ENCODE measurements at places on chromosomes 4 and X.

DNA sequence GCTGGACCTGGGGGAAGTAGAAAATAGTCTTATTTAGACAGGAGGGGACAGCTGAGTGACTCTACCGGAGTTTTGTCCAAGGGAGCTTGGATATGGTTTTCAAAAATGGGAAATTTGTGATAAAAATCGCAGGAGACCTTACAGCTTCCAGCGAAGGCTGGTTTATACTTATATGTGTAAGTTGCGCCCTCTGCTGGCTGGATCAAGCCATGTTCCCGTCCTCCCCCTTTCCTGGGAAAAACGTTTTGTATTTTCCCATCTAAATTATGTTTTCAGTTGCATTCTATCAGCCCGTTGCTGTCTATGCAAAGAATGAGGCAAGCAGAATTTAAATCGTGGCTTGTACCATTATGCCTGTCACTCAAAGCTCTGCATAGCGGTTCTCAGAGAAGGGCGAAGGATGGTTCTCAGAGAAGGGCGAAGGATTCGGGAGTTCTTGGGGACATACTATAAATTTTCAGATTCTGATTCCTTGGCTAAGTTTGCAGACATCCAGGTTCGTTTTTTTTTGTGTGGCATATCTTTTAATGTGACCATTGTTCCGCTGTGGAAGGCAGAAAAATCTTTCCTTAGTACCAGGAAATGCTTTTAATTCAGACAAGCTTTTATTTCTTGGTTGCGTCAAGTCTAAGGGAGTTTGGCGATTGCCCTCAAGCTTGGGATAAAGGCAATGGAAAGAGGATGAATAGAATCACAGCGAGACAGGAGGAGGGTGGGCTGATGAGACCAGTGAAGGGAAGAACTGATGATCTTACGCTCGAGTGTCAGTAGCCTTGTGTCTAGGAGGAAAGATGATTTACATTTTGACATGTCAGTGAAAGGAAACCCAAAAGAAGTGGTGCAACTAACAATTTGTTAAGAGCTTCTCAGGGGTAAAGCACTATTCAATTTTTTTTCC lies 128.5 kb upstream of the ARX start:
- peak; percentile 81 for DNase-seq

DNA sequence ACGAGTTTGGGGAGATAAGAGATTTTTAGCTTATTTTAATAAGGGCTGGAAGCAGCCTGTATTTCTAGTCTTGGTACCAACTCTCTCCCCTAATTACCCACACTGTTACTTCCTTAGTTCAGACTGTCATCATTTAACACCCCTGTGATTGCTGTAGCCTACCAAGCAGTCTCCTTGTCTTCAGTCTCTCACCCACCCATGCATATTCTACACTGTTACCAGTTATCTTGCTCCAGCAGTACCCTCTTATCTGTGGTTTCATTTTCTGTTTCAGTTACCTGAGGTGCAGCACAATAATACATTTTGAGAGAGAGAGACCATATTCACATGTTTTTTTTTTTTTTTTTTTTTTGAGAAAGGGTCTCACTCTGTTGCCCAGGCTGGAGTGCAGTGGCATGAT lies 80.2 kb downstream of the DIAPH2 start:
- DNase-seq: no peak

DNA sequence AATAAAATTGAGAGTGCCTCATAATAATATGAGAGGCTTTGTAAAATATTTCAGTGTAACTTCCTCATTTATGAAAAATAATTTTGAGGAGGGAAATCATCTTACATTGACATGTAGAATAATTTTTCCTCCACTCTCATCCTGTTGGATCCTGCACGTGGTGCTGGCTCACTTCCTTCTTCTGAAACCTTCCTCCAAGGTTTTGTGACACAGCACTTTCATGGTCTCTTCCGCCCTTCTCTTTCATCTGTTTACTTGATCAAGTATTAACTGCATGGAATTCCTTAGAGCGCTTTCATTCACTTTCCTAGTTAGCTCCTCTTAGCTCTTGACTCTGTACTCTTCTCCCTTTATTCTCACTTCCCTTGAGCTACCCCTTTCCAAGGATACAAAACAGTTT lies 246.5 kb downstream of the RAPGEF2 start:
- DNase-seq: no peak

DNA sequence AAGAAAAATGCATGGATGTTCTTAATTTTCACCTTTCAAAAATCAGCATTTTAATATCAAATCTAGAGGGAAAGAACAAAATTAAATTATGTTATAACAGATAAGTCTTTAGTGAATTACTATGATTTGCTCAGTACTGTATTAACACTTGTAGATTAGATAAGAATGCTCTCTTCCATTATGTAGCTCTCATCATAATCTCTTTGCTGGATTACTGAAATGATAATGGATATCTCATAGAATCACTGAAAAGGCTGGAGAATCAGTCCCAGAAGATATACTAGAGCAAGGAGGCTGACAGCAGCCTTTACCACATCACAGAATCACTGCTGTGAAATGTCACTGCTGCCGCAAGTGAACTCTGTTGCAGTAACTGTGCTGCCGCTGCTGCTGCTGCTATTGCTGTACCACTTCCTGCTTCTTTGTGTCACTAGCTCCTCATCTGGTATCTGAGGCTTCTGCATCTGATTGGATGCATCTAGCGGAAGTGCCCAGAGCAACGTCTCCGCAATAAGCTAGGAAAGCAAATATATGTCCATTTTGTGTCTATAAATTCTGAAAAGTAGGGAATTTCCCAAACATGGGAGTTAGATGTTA lies 738.2 kb downstream of the ADGRL3 start:
- DNase-seq: no peak

GRCh38 chrX:65993915-65994460 lies 45.9 kb downstream of the VSIG4 start:
- DNase-seq: no peak

- no peak for DNase-seq
These were observed 8.3 kb downstream of the HCCS start for GRCh38 chrX:11119313-11119943.

DNA sequence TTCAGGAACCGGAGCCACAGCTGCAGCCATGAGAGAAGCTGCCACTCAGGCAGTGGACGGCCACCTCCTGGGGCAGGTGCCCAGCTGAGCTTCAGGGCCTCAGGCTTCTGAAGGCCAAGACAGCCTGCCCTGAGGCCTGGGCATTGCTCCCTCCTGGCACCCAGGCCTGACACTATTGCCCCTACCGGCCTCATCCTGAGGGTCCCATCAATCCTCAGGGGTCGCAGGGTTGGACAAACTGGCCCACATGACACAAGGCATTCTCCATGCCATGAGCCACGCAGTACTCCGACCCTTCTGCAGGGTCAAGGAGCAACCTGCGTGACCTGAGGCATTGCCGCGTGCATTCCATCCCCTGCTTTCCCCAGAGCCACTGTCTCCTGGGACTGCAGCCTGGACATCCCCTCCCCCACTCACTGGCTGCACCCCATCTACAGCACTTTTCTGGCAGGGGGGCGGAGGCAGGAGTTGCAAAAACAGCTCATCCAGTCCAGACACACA lies 3.0 kb upstream of the ZFP92 start:
- DNase-seq: no peak

DNA sequence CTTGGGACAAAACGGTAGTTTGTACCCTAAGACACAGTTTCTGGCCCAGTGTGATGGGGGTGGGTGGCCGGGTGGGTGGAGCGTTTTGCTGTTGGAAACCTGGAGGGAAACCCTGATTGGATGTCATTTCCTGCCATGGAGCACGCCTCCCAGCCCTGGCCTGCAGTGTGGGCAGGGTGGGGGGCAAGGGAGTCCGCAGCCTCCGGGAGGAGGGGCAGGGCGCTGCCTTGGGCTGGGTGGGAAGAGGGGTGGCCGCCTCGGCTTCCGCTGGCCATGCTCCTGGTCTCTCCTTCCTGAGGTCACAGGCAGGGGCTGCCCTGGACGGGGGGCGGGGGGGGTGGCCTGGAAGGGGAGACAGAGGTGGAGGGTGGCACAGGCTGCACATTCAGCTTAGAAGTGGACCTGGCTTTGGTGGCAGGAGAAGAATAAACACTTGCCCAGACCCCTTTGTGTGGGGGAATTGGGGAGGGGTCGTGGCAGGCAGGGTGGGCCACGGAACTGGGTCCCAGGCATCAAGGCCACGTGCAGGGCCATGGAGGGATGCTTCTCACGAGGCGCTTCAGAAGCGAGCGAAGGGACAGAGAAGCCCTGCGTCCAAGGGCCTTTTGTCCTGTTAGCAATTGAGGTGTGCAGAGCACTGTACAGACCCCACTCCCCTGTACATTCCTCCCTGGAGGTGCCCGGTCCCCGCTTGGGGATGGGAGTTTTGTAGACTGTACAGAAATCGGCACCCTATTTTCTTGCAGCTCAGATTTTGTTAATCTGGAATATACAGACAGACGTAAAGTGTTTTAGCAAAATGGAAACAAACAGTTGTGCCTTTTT lies 6.2 kb downstream of the NAT8L start:
- no peak for DNase-seq

GRCh38 chr4:76559236-76560071 lies 124.4 kb downstream of the SHROOM3 start:
- DNase-seq: peak; percentile 53

DNA sequence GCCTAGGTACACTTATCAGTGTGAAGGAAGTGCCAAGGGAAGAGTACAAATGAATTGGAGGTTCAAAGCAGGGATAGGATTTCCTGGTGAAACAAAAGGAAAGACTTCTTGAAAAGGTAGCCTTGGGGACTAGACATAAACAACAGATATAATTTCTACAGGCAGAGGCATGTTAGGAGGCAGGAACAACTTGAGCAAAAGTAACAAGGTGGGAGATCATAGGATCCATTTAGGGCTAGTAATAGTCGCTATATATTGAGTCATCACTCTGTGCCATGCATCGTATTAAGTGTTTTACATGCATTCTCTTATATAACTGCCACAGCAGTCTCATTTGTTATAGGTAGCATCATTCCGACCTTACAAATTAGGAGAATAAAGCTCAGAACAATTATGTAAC lies 98.3 kb upstream of the EOLA2 start:
- no peak for DNase-seq

- no peak for DNase-seq
These were observed 140.8 kb downstream of the PCDH7 start for GRCh38 chr4:30860978-30861377.

GRCh38 chr4:25878676-25879075 lies 15.9 kb upstream of the SEL1L3 start:
- no peak for DNase-seq

DNA sequence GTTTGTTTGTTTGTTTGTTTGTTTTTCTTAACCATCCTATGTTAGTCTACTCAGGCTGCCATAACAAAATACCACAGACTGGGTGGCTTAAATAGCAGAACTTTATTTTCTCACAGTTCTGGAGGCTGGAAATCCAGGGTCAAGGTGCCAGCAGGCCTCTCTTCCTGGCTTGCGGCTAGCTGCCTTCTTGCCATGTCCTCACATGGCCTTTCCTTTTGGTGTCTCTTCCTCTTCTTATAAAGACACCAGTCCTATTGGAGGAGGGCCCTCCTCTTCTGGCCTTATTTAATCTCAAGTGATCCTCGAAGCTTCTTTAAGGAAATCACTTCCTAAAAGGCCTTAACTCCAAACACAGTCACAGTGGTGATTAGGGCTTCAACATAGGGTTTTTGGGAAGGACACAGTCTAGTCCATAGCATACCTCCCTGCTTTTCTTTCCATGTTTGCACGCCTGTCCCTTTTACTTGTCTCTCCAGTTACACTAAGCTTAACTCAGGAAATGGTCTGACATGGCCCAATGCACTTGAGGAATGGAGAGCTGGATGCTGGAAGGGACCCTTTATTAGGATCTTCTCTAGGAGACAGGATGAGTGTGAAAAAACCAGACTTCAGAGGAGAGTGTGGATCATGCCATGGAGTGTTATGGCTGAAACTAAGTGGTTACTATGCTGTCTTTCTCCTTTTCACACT lies 36.0 kb upstream of the MGST2 start:
- DNase-seq: no peak

DNA sequence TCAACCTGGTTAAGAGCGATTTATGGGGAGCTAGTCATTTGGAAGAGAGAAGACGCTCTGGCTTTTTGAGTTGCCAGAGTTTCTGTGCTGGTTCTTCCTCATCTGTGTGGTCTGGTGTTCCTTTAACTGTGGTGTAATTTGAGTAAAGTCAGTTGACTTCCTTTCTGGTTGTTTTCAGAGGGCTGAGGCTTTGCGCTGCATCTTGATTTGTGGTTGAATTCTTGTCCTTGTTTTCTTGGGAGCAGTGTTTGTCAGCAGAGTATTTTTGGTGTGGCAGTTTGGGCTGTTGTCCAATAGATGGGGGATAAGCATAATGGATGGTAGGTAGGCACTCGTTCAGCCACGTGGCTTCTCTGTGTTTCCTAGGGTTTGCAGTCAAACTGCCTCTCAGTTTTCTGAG lies 2143.2 kb upstream of the TENM3 start:
- no peak for DNase-seq

DNA sequence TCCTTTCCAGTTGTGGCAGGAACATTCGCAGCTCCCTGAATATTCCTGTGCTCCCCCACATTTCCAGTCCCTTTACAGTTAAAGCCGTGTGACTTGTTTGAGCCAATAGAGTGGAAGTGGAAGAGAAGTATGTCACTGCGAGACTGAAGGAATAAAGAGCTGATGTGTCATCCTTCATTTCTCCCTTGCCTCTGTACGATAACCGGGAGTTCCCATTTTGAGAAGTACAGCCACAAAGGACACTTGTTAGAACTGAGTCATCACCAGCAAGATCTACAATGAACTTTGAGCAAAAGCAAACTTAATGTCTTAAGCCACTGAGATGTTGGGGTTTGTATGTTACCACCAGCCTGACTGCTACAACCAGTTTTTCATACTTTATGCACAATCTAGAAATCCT lies 92.3 kb downstream of the SPRY1 start:
- no peak for DNase-seq

DNA sequence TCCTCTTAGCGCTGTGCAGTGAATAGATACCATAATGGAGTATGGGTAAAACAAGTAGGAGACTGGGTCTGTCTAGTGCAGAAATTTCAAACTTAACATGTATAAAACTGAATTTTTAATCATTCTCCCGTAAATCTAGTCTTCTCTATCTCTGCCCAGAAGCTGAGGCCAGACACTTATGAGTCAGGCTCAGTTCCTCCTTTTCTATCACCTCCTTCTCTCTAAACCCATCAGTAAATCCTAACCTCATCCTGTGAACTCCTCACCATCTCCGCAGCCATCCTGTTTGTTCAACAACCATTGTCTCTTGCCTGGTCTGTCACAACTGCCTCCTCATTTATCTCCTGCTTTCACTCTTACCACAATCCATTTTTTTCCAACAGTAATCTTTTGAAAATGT lies 19.8 kb upstream of the SGMS2 start:
- DNase-seq: no peak

GRCh38 chr4:89411539-89412309 lies 104.1 kb upstream of the GPRIN3 start:
- DNase-seq: no peak

DNA sequence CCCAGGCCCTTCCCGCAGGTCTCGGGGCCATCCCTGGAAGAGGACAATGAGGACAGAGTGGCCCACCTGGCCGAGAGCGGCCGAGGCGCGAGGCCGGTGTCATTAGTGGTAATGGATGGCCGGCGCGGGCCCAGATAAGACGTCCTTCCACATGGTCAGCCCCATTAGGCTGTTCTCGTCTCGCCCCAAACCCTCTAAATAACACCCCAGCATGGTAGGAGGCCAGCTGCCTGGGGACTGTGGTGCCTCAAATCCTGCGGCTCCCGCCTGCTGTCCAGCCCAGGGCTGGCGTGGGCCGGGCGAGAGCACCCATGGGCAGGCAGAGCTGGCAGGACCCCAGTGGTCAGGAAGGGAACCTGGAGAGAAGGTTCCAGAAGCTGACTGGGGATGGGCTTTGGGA lies 121.7 kb downstream of the FAM53A start:
- no peak for DNase-seq

Measured in retina (tissue), 1 donor.